RKO (cell line): ENCODE measurements at places on chromosomes 5 and 9.

- no peak for DNase-seq
Measured at GRCh38 chr9:27599102-27599869, 26.0 kb upstream of the C9orf72 start.

GRCh38 chr5:83343299-83343698, 128.2 kb upstream of the VCAN start:
- DNase-seq: no peak

GRCh38 chr5:150497274-150497988, 10.5 kb upstream of the NDST1 start:
- peak; percentile 95 for DNase-seq

DNA sequence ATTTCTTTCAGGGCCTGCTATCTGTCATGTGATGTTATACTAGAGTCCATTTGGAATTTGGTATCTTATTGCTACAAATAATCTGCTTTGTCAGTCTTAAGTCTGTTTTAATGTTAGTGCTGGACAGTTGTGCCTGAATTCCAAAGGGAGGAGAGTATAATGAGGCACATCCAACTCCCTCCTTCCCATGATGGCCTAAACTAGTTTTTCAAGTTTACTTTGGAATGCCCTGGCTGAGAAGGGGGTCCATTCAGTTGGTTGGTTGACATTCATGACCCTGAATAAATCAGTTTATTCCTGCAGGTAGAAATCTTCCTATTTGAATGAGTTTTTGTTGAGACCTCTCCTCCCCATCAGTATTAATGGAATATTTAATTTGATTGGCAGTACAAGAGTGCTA, 9.4 kb upstream of the LRRTM2 start:
- DNase-seq: no peak

GRCh38 chr9:20981486-20981885, 50.0 kb downstream of the HACD4 start:
- no peak for DNase-seq

DNA sequence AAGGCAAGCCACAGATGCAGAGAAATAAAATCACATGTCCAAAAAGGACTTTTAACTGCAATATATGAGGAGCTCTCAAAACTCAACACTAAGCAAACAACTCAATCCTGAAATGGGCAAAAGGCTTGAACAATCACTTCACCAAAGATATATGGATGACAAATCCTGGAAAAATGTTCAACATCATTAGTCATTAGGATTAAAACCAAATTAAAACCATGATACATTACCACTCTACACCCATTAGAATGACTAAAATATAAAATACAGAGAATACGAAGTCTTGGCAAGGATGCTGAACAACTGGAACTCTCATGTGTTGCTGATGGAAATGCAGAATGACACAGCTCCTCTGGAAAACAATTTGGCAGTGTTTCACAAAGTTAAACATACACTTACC, 277.4 kb downstream of the TLE1 start:
- peak; percentile 19 for DNase-seq

- no peak for DNase-seq
Measured at GRCh38 chr5:136134653-136135052, 2.0 kb downstream of the SMAD5 start.

DNA sequence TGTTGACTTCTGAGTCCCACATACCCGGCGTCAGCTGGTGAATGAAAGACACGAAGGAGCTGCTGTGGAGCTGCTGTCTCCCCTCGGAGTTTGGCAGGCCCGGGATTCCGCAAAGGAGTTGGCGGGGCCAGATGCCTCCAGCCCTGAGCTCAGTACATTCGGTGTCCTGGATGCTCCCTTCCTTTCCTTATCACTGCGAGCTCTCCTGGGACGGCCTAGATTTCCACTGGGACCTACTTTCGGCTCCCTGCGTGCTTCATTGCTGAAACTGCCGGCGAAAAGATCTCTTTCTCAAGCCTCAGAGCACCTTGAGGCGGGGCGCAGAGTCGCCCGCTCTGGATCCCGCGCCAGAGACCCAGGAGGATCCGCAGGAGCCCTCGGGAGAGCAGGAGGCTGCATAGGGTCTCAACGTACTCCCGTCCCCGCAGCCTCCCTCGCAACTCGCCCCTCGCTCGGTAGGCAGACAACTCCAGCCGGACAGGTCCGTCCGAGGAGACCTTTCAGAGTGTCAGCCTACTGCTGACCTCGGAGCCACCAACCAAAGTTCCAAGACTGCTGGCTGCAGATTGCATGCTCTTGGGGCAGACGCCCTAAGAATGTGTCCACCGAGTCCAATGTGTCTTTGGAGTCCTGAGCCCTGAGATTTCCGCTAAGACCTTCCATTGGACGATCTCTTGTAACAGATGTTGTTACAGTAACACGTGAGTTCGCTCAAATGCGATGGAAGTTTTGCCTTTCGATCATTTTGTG, 6.1 kb downstream of the ANXA2R start:
- no peak for DNase-seq

DNA sequence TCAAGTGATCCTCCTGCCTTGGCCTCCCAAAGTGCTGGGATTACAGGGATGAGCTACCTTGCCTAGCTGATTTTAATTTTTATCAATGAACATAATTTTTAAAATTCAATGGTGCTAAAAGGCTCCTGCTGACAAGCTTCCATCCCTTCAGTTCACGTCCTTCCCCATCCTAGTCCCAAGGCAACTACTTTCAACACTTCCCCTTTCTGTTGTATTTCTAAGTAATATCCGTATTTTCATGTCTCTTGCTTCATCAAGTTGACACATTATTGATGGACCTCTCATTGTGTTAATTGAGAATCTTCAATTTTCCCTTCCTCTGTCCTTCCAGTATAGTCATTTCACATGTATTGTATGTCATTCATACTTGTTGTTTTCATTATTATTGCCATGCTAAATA, 93.8 kb upstream of the RASGRF2 start:
- no peak for DNase-seq

GRCh38 chr5:74310997-74311930, 329.3 kb downstream of the ENC1 start:
- no peak for DNase-seq

DNA sequence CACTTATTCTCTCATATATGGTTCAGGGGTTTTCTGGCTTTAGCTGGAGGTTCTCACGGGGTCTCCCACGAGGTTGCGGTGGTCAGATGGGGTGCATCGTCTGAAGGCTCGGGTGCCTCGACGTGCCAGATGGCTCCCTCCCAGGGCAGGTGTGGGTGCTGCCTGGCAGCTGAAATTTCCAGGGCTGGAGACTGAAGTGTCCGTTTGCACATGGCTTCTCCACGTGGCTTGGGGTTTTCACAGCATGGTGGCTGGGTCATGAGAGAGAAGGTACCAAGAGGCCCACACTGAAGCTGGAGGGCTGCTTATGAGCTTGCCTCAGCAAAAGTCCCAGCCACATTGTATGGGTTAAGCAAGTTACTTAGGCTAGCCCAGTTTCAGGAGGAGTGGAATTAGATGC, 218.6 kb downstream of the AGTPBP1 start:
- DNase-seq: no peak

DNA sequence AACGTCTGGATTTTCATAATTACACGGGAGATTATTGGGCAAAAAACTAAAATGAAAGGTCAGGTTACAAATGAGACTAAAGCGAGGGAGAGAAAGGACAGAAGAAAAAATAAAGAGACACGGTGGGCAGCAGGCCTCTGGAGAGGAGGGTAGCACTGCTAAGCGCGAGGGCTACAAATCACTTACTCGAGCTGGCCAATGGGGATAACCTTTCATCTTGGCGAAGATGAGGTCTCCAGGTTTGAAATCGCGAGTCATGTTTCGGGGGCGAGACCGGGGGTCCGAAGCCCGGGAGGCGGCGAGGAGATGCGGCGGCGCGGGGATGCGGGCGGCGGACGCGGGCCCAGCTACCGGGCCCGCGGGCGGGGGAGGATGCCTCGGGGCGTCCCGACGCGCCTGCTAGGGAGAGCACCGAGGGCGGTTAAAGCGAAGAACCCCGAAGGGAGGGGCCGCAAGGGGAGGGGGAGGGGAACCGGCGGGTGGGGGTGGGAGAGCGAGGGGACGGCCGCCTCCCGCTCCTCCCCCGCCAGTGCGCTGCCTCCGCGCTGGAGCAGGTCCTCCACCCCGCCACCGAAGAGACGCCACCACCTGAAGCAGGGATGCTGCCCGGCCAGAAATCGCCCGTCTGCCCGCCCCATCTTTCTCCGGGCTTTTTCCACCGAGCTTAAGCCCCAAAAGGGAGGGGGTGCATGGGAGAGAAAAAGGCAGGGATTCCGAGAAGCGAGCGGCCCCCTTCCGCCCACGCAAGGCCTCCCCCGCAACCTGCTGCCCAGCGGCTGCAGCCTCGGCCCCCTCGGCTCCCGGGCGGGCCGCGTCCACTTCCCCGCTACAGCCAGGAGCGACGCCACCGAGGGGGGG, 610 bp downstream of the PSIP1 start:
- peak; percentile 43 for DNase-seq

DNA sequence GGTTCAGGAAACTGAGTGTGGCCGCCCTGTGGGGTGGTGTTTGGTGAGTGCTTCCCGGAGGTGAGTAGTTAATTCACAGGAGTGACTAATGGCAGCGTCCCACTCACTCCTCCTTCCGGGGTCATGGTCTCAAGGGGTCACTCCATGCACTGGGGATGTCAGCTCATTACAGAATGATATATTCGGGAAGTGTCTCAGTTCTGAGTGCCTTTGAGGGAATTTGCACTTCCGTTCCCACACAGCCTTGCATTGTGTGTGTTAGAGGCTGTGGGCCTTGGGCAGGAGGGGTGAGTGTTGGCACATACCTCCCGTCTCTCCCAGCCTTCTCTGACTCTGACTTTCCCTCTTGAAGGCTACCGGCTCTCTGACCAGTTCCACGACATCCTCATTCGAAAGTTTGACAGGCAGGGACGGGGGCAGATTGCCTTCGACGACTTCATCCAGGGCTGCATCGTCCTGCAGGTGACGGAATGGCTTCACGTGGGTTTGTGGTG, 10.5 kb upstream of the AHRR start:
- peak; percentile 32 for DNase-seq

DNA sequence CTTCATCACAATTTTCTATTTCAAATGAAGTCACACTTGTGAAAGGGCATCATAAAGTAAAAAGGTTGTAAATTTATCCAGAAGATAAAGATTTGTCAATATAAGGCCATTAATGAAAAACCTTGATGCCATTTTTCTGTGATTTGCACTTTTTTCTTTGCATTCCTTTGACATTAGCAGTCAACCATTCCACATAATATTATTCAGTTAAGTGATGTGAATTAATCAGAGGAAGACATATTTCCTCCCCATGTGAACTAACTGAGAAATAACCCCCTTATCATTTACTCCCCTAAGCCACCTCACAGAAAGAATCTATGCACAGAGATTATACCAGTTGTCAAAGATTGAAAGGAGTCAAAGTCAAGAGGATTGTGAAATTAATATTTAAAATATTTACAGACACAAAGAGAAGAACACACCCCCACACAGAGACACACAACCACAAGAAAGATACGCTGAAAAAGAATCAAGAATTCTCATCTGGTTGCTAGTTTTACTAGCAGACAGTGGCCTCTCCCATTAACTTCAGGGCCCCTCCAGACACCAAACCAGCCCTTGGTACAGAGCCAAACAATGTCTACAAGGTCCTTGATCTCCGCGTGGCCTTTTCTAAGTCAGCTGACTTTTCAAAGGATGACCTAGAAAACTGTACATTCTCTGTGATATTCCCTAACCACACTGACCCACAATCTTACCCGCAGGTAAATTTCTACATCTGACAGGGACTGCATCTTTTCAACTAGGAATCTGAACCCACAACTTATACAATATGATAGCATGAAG, 29.5 kb downstream of the GNAQ start:
- DNase-seq: no peak

GRCh38 chr5:31193591-31194467, at the start of gene CDH6:
CDH6 (plus strand) TSS chr5:31193686; CDS start chr5:31267474, 73,788 bp downstream.
- no peak for DNase-seq

- DNase-seq: no peak
Measured at GRCh38 chr5:168513861-168514428, 15.2 kb upstream of the FBLL1 start.

- no peak for DNase-seq
Measured at GRCh38 chr9:36827593-36827992, 206.5 kb downstream of the PAX5 start.

DNA sequence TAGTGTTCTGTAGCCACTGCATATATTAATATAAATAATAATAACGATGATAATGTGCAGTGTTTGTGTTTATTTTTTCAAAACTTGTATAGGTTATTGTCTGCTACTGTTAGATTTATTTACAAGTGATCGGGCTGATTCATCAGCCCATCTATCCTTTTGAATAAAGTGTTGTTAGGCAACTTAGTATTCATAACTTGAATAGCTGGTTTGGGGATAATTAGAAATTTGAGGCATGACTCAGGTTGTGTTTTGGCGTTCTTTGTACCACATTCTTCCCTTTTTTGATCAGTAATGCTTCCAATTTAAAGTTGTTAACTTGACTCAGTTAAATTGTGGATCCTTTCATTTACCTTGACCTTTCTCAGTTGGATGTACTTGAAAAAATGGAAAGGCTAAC, 69.7 kb downstream of the FOCAD start:
- DNase-seq: no peak

DNA sequence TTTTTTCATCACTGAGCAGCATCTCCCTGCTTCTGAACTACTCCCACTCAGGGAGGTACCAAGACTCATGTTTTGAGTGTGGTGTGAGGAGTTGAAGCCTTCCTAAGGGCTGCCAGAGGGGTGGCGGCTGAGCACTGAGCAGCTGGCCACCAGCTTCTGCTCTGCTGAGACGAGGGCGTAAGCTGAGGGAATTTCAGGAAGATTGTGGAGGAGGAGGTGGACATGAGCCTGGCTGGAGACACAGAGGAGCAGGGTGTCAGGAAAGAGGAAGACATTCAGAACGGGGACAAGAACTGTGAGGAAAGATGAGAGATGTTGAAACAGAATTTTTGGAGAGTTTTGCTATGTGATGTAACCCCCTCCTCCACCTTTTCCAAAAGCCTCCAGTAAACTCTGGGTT, 7.8 kb downstream of the LCP2 start:
- no peak for DNase-seq

GRCh38 chr9:31702957-31703356, 681.5 kb upstream of the ACO1 start:
- DNase-seq: no peak

GRCh38 chr5:94024101-94024500, 282.7 kb upstream of the POU5F2 start:
- no peak for DNase-seq

DNA sequence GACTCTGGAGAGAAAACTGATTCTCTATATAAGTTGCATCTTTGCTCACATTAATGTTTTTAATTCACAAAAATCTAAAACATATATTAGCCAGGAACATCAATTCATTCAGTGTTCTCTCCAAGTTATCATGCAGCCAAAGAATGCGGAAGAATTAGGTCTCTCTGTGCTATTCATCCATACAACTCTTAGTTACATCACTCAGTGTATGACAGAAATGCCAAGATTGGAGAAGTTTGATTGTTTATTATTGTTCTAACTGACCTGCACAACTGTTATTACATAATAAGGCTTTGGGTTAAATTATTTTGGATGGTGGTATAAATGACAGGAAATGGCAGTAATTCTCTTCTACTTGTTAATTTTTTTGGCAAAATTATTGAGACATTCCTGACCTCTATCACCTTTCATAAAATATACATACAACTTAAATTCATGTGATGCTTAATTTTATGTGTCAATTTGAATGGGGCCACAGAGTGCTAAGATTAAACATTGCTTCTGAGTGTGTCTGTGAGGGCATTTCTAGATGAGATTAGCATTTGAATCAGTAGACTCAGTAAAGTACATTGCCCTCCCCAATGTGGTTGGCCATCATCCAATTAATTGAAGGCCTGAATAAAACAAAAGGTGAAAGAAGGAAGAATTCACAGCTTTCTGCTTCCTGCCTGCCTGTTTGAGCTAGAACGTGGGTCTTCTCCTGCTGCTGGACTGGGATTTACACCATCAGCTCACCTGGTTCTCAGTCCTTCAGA, 70.2 kb downstream of the NR2F1-AS1 start:
- DNase-seq: no peak
